ENCODE measurements at places on chromosomes 11 and 22.

DNA sequence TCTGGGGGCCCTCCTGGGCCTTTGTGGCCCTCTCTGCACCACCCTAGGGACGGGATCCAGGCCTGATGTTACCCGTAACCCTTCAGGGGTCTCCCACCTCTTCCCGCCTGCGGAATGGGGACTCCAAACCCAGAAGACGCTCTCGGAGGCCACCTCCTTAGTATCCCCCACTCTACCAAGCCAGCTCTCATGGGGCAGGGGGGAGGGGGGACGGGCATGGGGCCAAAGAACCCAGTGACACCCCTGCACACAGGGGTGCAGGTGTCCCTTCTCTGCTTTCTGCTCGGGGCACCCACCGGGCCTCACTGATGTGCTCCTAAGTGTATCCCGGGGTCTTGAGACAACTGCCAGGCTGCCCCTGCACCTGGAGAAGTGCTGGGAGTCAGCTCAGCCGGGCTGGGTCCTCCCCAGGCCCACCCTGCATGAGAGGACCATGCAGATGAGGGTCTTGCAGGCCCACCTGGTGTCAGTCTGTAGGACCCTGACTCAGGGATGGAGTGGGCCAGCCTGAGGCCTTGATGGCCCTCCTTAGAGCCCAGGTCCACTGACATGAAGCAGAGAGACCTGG lies 176.9 kb downstream of the IGLL1 start:
- DNase-seq, result no peak

- no peak for DNase-seq
These were observed 94.8 kb downstream of the EXT2 start for GRCh38 chr11:44189986-44190882.

- no peak for DNase-seq
These were observed 17.1 kb upstream of the APOL4 start for GRCh38 chr22:36218648-36219193.

DNA sequence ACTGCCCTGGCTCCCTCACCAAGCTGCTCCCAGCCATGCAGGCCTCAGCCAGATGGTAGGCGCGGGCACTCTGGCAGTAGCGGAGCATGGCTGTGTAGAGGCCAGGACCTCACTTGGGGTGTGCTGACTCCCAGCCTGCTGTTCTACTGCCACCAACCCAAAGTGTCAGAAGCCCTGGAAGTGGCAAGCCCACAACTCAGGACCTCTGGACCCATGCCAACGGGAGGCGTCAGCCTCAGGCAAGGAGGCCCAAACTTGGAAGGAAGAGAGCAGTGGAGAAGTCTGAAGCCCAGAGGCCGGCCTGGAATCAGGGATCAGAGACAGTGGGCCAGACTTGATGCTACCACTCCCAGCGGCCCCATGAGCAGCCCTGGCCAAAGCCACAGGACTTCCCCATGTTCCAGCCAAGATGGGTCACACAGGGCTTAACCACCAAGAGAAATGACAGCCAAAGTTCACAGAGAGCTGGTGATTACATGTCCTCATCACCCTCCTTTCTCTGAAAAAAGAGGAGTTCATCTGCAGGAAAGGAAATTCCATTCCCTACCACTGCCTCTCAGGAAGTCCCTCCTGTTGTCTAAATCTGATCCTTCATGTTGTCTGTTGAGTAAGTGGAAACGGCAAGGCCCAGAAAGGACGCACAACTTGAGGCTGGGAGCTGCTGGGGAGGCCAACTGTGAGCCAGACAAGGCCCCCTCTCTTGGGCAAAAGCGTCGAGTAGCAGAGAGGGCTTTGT lies 4.4 kb downstream of the ARRB1 start:
- DNase-seq, result no peak

GRCh38 chr11:8773916-8774539 lies 91.4 kb downstream of the RPL27A start:
- DNase-seq, result no peak

GRCh38 chr11:15551901-15552851 lies 437.5 kb downstream of the INSC start:
- no peak for DNase-seq

DNA sequence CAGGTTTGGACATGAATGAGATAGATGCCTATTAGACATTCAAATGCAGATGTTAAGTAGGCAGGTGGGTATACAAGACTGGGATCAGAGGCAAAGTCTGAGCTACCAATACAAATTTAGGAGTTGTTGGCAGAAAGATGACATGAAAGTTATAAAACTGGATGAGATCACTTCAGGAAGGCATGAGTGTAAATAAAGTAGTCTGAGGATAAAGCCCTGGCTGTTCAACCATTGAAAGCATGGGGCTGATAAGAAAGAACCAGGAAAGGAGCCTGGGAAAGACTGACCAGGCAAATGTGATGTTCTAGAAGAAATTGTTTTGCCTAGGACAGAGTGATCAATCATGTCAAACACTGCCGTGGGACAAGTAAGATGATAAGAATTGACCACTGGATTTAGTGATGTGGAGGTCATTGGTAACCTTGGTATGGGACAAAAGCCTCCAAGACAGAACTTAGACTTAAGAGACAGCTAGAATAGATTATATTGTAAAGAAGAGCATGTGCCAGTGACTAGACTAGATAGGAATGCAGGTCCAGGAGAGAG lies 98.5 kb downstream of the EHF start:
- no peak for DNase-seq

GRCh38 chr11:820655-821511 lies 2.2 kb downstream of the PNPLA2 start:
- DNase-seq, result no peak

- no peak for DNase-seq
These were observed 76.5 kb downstream of the LRRC4C start for GRCh38 chr11:41382927-41383326.

DNA sequence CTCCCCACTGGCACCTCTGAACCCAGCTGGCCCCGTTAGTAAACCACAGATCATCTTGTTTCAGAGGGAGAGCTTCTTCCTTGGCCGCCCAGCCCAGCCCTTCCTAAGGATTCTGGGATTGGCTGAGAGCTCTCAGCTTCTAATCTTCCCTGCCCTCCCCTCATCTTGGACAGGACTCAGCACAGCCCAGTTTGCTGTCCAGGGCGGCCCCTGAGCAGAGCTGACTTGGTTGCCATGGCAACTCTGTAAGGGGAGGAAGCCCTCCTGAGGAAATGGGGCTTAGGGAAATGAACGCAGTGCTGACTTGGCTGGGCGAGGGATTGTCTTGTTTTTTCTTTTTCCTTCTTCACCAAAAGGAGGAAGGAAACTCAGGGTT lies 4.6 kb downstream of the APOL4 start:
- DNase-seq, result no peak

GRCh38 chr11:105740164-105740903 lies 130.5 kb downstream of the GRIA4 start:
- no peak for DNase-seq

DNA sequence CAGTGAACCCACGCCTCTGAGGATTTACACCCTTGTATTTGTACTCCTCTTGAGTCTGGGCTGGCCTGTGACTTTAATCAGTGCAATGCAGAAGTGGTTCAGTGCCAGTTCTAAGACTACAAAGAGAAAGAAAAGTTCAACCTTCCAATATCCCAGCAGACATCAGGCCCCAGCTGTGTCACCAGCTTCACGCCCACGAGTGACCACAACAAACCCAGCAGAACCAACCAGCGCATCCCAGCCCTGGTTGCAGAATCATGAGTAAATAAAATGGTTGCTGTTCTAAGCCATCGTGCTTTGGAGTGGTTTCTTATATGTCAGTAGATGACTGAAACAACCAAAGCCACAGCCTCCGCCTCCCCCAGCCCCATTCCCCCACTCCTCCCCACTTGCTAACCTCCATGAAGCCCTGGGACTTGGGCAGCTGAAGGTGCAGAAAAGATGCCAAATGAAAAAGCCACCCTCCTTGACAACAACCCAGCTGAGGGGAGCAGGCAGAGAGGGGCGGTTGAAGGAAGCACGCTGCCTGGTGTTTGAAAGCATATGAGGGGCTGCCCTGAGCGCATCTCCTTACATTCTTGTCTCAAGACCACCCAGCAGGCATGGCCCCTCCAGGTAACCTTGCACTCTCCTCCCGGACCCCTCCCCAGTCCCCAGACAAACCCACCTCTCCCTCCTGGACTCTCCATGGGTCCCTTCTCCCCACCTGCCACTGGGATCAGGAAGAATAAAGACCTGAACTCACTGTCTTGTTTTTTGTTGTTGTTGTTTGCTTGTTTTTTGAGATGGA lies 20.9 kb downstream of the TSKU start:
- DNase-seq, result peak; percentile 30

DNA sequence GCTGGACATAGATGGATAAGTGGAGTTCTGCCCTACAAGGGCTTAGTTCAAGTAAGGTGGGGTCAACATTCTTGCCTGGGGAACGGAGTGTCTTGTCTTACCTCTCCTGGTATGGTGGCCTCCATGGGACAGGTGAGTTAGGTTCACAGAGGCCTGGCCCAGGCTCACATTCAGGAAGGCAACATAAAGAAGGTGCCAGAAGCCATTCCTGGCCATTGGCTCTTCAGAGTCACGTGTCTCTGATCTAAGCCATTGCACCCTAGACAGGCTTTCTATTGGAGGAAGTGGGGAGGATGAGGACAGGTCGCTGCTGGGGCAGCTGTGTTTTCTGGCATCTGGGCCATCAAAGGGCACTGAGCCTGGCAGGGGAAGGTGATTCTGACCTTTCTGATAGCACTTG lies 14.8 kb downstream of the LMO2 start:
- DNase-seq, result no peak

DNA sequence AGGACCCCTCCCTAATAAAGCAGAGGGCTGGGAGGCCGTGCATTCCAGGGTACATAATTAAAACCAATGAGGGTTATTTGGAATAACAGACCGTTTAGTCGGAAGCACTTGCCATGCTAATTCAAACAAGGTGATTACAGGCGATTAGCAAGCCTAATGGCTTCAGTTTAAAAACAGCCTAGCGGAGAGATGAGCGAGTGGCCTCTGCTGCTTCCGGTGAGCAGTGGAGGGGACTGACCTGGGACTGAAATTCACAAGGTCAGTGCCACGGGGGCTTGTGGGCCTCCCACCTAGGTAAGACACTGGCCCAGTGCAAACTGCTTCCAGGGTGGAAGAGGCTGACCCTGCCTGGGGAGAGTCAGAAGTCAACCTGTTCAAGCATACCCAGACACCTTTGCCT lies 56.8 kb upstream of the ALX4 start:
- DNase-seq, result no peak

DNA sequence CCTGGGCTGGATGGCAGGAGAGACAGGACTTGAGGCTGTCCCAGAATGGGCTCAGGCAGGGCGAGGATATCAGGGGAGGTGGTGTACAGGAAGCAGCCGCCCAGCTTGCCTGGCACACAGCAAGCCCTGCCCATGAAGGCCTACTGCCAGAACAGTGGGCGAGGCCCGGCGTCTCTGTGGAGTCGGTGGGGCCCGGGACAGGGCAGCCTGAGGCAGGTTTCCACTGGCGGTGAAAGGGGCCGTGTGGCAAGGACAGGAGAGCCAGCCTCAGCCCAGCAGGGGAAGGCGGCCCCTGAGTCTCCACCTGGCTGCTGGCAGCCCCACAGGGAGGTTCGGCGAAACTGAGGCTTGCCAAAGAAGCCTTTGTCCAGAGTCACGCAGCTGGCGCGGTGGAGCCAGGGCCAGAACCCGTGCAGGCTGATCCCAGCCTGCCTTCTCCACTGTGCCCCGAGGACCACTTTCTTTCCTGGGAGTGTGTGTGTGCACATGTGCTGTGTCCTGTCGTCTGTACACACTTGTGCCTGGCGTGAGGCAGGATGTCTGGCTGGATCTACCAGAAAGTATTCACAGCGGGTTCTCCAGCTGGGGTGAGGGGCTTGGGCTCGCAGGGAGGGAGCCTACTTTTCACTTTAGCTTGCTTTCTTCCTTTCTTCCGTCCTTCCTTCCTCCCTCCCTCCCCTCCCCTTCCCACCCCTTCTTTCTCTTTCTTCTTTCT lies 1.2 kb downstream of the TSPO start:
- peak; percentile 38 for DNase-seq

DNA sequence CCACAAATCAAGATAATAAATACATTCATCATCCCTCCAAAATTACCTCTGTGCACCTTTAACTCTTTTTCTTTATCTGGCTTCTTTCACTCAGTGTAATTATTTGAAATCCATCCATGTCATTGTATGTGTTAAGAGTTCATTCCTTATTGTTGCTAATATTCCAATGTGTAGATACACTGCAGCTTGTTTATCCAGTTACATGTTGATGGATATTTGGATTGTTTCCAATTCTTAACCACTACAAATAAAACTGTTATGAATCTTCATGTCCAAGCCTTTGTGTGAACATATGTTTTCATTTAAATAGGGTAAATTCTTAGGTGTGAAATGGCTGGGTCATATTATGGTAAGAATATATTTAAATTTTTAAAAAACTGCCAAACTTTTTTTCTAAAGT lies 323.3 kb upstream of the NCAM1 start:
- DNase-seq, result no peak

GRCh38 chr11:48014917-48015316 lies 34.6 kb downstream of the PTPRJ start:
- no peak for DNase-seq

GRCh38 chr11:107969219-107969618 lies 39.5 kb upstream of the CUL5 start:
- no peak for DNase-seq

GRCh38 chr11:32312206-32312817 lies 123.0 kb downstream of the WT1 start:
- no peak for DNase-seq

GRCh38 chr11:26201411-26201810 lies 130.5 kb upstream of the ANO3 start:
- DNase-seq, result no peak

DNA sequence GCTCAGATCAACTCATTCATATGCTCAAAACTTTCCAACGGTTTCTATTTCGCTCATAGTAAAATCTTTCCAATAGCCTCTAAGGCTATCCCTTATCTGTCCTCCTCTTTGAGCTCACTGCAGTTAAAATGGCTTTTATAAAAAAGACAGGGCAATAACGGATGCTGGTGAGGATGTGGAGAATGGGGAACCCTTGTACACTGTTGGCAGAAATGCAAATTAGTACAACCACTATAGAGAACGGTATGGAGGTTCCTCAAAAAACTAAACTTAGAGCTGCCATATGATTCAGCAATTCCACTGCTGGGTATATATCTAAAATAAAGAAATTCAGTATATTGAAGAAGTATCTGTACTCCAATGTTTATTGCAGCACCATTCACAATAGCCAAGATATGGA lies 345.6 kb downstream of the DLG2 start:
- DNase-seq, result no peak

GRCh38 chr11:57354699-57355098 lies 16.5 kb downstream of the P2RX3 start:
- no peak for DNase-seq

DNA sequence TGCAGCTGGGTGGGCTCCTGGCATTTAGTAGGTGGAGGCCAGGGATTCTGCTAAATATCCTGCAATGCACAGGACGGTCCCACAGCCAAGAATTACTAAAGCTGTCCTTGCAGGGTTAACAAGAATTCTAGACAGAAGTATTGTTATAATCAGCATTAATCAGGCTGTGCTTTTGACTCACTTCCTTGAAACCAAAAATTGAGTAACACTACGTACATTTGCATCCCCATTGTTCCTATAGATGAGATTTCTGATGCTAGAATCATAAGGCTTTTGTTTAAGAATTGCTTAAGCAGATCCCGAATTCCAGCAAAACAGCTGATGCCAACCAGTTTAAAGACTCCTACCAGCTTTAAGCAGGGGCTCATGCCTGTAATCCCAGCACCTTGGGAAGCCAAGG lies 11.4 kb downstream of the SLC6A5 start:
- no peak for DNase-seq

- DNase-seq, result peak; percentile 57
These were observed 10.9 kb upstream of the APOBEC3C start for GRCh38 chr22:39003165-39003638.

Measured in stimulated activated CD4-positive, alpha-beta T cell treated with anti-CD3 and anti-CD28 coated beads, TNF-alpha, amount 100 ng/mL, for 24 hours (primary cell).